Activated T-cell treated with anti-CD3 and anti-CD28 coated beads, Interleukin-2, amount 50 U/mL, for 48 hours (primary cell): ENCODE measurements at places on chromosomes 3 and 15.
A peak's percentile ranks its signal among the peaks of the same experiment; 100 is the strongest.

- no peak for DNase-seq
These were observed 362.3 kb downstream of the WDR72 start for GRCh38 chr15:53397041-53397616.

DNA sequence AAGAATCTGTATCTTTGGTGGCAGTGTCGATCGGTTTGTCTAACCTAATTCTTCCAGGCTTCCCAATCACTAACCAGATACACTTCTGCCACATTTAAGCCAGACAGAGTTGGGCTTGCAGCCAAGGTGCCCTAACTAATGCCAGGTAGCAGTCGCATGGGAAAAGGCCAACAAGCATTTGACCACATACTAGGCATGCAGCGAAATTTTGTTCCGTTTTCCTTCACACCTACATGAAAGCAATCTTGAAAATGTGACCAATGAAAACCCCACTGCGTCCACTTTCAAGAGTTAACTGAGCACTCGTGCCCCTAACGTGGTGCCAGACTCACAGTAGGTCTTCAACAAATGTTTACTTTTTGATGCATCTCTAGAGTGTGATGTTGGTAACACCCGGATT is 192.2 kb upstream of the TPM1 start:
- no peak for DNase-seq

DNA sequence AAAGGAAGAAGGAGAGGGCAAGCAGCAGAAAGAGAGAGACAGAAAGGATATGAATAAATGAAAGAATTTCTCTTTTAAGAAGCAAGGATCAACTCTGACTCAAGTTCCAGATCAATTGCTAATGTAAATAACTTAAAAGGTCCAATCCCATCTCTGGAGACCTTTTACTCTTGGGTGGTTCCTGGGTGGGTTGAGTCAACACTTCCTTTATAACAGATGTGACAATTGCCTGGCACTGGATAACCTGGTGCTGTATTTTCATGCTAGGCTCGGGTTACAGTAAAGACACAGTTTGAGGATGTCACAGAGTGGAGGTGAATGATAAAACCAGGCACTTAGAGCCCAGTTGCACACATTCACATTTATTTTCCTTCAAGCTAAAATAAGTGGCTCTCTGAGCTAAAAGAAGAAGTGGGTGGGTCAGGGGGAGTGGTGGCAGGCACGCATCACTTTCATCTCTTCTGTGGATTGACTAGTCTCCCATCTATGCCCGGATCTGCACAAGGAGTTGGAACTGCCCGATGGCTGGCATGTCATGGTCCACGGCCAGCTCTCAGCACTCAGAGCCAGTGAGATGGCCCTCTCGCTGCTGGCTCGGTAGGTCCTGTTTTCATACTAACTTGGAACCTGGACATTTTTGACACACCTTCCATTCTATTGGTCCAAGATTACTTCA is 465.8 kb downstream of the FOXP1 start:
- no peak for DNase-seq

- DNase-seq = no peak
These were observed 16.2 kb upstream of the PDIA5 start for GRCh38 chr3:123050666-123051065.

DNA sequence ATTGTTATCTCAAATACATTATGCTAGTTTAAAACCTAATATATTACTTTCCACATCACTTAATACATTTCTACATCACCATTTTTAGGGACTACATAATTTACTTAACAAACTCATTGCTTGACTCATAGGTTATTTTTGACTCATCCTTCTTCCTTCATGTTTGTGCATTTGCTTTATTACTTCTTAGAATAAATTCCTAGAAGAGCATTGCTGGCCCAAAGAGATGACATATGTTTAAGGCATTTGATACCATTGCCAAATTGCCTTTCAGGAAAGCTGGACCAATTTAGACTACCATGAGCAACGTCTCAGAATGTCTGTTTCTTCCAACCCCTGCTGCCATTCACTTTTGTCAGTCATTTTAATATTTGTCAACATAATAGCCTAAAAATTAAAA is 905.8 kb downstream of the IGSF11 start:
- no peak for DNase-seq

DNA sequence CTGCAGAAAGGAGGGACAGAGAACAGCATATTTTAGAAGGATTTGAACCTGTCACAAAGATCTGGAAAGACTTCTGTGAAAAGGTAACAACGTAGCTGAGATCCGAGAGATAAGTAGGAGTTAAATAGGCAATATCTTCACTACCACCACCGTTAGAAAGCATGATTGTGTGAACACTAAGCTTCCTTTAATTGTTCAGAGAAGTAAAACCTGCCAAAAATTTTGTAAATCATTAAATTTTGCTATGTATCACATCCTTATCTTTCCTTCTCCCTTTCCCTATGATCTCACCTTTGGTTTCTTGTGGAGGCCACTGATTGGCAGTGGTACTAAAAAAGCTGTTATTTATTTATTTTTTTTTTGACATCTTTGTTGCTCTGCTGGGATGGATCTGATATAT is 346.9 kb downstream of the NLGN1 start:
- no peak for DNase-seq

GRCh38 chr3:112973325-112974177 is 1.4 kb downstream of the CD200R1 start:
- peak; percentile 52 for DNase-seq

- DNase-seq = no peak
These were observed 9.4 kb downstream of the FILIP1L start for GRCh38 chr3:100104817-100105413.

DNA sequence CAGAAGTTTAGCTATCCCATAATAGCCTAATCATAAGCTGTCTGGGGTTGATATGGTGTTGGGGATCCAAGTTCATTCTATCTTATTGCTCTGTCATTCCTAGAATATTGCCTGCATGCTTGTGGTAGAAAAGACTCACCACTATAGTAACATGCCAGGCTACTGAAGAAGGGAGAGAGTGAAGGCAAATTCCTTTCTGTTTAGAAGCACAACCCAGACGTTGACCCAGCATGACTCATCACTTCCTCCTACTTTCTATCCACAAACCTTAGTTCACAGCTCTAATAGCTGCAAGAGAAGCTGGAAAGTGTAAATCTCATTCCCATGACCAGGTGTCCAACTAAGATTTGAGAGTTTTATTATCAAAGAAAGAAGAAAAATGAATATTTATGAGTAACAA is 57.8 kb upstream of the NMD3 start:
- DNase-seq = no peak

DNA sequence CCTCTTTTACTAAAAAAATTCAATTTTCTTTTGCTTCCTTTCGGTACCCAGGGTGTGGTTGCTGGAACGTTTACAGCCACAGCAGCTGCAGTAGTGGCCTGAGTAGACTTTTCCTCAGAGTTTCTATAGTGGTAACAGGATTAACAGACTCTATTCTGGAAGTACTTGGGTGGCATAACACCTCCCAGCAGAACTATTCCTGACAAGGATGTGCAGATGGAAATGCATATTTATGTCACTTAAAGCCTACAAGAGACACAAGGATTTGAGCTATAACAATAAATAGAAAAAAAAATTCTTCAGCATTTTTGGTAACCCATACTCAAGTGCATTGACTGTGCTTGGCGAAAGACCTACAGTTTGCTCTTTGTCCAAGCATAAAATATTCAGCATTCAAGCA is 94.0 kb downstream of the MDFIC2 start:
- no peak for DNase-seq

DNA sequence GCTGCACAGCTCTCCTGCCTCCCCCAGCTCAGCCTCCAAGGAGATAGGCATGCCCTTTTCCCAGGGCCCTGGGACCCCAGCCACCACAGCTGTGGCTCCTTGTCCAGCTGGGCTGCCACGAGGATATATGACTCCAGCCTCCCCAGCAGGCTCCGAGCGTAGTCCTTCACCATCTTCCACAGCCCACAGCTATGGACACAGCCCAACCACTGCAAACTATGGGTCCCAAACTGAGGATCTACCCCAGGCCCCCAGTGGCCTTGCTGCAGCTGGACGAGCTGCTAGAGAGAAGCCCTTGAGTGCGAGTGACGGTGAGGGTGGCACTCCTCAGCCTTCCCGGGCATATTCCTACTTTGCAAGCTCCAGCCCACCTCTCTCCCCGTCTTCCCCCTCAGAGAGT is 20.5 kb upstream of the APEH start:
- DNase-seq = no peak

DNA sequence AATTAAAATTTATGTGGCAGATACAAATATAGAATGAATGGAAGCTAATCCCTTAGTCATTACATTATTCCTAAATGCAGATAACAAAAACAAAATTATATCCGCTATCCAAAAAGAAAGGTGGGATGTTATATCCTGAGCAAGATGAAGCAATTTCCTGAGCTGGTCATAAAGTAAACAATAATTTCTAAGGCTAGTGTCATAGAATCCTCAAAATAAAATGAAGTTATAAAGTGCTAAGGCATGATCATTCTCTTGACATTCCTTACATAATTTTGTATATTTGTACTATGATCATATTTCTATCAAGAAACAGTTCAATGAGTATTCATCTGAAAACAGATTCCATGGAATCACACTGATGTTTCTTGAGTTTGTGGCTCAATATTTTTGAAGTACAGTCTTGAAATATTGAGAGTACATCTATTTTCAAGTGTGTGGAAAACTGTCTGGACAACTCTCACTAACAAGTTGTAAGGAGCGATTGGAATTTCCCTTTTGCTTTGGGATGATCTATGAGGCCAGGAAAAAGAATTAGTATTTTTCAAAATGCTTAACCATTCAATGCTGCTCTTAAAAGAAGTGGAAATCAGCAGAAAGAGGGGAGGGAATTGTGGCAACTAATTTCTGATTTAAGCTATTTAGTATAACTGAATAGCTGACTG is 92.4 kb downstream of the ABI3BP start:
- DNase-seq = no peak

GRCh38 chr15:26231096-26231495 is 368.0 kb upstream of the ATP10A start:
- no peak for DNase-seq

DNA sequence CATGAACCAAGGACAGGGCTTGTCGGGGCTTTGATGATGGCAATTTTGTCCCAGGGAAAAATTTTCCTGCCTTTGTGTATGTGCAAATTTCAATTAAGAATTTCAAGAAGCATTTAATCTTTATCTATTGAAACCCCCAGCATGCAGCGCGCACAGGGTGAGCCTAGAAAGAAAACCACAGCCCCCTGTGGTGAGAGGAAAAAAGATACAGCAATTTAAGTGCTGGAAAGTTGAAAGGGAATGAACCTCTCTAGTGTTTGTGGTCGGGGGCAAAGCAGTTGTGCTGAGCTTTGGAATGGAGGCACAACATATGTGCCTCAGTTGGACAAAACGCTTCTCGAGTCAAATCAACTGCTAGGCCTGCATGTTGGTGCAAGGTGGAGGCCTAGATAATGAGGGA is 111.8 kb upstream of the C15orf61 start:
- DNase-seq = no peak

DNA sequence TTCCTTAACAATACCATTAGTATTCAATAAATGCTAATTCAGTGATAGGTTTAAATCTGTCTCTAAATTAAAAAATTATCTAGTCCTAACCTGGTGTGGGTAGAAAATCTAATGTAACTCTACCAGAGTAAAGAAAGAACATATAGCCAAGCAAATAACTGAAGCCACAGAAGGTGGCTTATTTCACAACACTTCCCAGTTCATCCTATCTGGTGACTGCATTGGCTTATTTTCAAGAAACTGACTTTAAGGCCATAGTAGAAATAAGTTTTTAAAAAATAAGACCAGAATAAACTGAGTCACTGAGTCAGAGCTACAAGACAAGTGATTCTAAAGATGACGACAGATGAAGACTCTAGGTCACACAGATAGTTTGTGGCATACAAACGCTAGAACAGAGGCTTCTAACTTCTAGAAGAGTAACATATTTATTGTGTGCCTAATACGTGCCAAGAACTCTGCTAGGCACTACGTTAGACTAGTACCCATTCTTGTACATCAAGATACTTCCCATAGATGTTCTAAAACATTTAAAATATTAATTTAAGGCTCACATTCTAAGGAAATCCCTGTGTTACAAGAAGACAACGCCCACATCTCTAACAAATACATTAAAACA is 25.9 kb downstream of the TMCC1 start:
- no peak for DNase-seq

DNA sequence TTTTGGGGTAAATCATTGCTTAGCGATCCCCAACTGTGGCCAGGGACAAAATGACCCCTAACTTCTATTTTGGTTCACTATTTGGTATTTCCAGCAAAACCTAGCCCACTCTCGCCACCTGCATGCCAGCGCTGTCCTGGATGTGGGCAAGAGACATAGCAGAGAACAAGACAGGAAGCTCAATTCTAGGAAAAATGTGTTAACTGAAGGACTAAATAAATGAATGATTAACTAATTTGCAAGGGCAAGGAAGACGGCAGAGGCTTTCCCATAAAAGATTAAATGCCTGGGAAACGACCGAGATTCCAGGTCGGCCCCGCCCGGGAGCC is 408 bp downstream of the NICN1 start:
- no peak for DNase-seq

DNA sequence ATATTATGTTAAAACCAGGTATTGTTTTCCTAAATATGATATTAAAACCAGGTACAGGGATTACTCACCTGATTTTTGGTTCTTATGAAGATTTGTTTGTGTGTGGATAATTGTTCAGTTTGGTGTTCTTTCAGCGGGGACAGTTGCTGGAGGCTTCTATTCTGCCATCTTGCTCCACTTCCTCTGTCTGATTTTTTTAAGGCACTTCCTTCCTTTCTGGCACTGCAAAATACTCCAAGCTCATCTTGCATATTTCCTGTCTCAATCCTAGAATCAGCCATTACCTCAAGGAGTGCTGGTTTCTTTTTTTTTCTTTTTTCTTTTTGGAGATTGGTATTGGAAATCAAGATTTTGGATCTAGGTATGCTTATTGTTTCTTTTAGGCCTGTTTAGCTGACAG is 229.9 kb downstream of the SV2B start:
- DNase-seq = no peak
